ENCODE measurements at places on chromosomes 4 and X. TPM values are rescaled to one million over a fixed set of nuclear protein-coding genes. Genes with fewer than 3 reads are reported as not detected.

DNA sequence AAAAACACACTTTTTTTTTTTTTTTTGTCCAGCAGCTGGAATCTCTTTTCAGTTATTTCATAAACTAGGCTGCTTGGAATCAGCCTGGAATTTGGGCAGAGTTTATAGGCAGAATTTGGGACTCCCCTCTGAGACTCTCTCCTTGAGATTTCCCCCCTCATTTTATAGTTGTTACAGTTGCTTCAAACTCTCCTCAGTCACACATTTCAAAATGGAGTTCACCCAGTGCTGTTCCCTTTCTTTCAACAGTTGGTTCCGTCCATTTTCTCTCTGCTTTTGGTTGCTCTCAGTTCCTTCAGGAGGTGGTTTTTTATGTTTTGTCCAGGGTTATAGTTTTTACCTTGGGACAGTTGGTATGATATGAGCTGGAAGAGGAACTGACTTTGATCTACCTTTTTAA, 27.5 kb downstream of the NSD2 start:
- peaks cover 18% of the 10 kb centered on the region for H3K4me1 ChIP-seq
- peaks cover 6% of the 10 kb centered on the region for H3K36me3 ChIP-seq
- no peak overlapping the region for H3K4me3 ChIP-seq
- H3K27ac ChIP-seq = peak overlapping the region; percentile 87
- H3K27me3 ChIP-seq = no peaks in the 10 kb centered on the region
- no peak for DNase-seq

- no peaks in the 10 kb centered on the region for H3K36me3 ChIP-seq
- no peak for DNase-seq
- peaks cover 16% of the 10 kb centered on the region for H3K4me1 ChIP-seq
- no peak overlapping the region for H3K27ac ChIP-seq
Measured at GRCh38 chrX:25154168-25154567, 138.4 kb upstream of the ARX start.

DNA sequence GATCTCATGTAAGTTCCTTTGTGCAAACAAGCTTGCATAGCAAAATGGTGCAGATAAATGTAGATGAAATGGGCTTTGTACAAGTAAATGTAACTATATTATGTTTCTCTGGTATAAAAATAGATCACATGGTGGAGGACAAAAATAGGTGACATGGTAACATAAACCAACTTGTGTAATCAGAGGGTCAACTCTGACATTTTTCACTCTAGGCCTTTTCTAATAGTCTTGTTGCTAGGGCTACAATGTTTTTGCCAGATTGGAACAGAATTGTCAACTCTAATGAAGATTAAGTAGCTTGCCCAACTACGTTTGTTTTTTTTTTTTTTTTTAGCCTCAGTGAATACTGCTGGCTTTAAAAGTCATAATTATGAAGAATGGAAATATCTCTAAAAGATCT, 11.5 kb downstream of the MAD2L1 start:
- H3K4me1 ChIP-seq = peaks cover 21% of the 10 kb centered on the region
- H3K27me3 ChIP-seq = no peaks in the 10 kb centered on the region
- DNase-seq = no peak
- no peak overlapping the region for H3K27ac ChIP-seq
- H3K4me3 ChIP-seq = no peak overlapping the region
- peaks cover 2% of the 10 kb centered on the region for H3K36me3 ChIP-seq

The ZNF157 gene
- 0.15 TPM for total RNA-seq

Measured in chondrocyte (in vitro differentiated cells).